ENCODE measurements at places on chromosomes 3 and 15.

GRCh38 chr3:101999177-101999779, 150.0 kb downstream of the NFKBIZ start:
- no peak for DNase-seq

DNA sequence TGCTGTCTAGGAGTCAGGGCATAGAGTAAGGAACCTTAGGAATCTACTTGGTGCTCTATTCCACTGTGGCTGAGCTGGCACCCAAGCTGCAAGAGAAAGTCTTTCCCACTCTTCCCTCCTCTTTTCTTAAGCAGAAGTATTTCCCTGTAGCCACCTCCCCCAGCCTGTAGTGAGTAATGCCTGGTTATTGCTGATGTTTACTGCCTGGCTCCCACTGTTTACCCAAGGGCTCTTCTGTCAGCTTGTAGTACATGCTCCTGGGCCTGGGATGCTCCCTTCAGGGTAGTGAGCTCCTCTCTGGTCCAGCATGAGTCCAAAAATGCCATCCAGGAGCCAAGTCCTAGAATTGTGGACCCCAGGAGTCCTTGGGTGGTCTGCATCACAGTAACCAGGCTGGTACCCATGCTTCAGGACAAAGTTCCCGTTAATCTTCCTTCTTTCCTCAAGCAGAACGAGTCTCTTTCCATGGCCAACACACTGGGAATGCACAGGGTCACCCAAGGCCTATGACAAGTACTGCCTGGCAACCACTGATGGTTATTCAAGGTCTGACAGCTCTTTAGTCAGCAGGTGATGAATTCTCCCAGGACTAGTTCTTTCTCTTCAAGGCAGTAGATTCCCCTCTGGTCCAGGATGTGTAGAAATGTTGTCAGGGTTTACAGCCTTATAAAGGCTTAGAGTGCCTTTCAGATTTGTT, 17.6 kb downstream of the GALK2 start:
- no peak for DNase-seq

- DNase-seq, result no peak
These were observed 67.3 kb downstream of the MORC1 start for GRCh38 chr3:109050591-109051167.

DNA sequence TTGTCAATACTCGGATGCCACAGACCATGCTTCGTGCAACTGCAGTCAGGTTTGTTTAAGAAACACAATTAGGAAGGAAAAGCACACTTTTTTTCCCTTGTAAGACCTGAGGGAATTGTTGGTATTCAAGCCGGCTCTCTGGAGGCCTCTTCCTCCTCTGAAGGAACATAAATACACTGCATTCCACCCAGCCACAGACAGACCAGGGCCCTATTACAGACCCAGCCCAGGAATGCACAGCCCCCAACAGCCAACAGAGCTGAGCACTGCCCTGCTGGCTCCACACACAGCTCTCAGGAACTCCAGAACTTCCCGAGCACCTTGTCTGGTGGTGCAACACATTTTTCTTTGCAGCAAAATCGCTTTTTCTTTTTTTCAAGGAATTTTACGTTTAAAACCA, 488.7 kb upstream of the PROK2 start:
- no peak for DNase-seq

GRCh38 chr3:59046839-59047238, 3.0 kb downstream of the CFAP20DC start:
- no peak for DNase-seq

GRCh38 chr3:54665016-54665600, 262.8 kb downstream of the LRTM1 start:
- no peak for DNase-seq

Measured in activated CD8-positive, alpha-beta memory T cell treated with anti-CD3 and anti-CD28 coated beads for 4 hours (primary cell).